ENCODE measurements at places on chromosomes 6 and 20. TPM values are rescaled to one million over a fixed set of nuclear protein-coding genes. Genes with fewer than 3 reads are reported as not detected.

LHFPL5 gene
- total RNA-seq, result not detected

CNKSR3 gene
- total RNA-seq, result 11.0 TPM

BMP7 gene
- not detected for total RNA-seq

FUT9 gene
- total RNA-seq, result 0.79 TPM

PRICKLE4 gene
- 5.5 TPM for total RNA-seq

MCHR2 gene
- total RNA-seq, result not detected

EZR gene
- 638 TPM for total RNA-seq

MRPL14 gene
- total RNA-seq, result 38.5 TPM

RNF182 gene
- not detected for total RNA-seq

PACRG gene
- 0.79 TPM for total RNA-seq

LTA gene
- not detected for total RNA-seq

NKX2-2 gene
- total RNA-seq, result not detected

ASXL1 gene
- total RNA-seq, result 49.2 TPM

TMEM14C gene
- total RNA-seq, result 111 TPM

HIVEP1 gene
- 29.1 TPM for total RNA-seq

SNAP25 gene
- total RNA-seq, result not detected

OPN5 gene
- not detected for total RNA-seq

KIF25 gene
- not detected for total RNA-seq

COL11A2 gene
- total RNA-seq, result 0.22 TPM

ZNF335 gene
- 26.6 TPM for total RNA-seq

KIFC1 gene
- total RNA-seq, result 7.5 TPM

QKI gene
- 127 TPM for total RNA-seq

CRYBG1 gene
- under 0.01 TPM for total RNA-seq

FITM2 gene
- 5.1 TPM for total RNA-seq

PNPLA1 gene
- not detected for total RNA-seq

AGER gene
- 5.7 TPM for total RNA-seq

CCN6 gene
- not detected for total RNA-seq

BCL2L1 gene
- 73.4 TPM for total RNA-seq

RSPO3 gene
- not detected for total RNA-seq

MAN1A1 gene
- total RNA-seq, result 8.2 TPM

MROH8 gene
- total RNA-seq, result 3.1 TPM

GPR6 gene
- not detected for total RNA-seq

LPA gene
- not detected for total RNA-seq

ENPP4 gene
- under 0.01 TPM for total RNA-seq

SMOC2 gene
- not detected for total RNA-seq

LTB gene
- total RNA-seq, result not detected

ABHD16B gene
- total RNA-seq, result not detected

HLA-DOA gene
- not detected for total RNA-seq
